ENCODE measurements at places on chromosomes 5 and 9.

DNA sequence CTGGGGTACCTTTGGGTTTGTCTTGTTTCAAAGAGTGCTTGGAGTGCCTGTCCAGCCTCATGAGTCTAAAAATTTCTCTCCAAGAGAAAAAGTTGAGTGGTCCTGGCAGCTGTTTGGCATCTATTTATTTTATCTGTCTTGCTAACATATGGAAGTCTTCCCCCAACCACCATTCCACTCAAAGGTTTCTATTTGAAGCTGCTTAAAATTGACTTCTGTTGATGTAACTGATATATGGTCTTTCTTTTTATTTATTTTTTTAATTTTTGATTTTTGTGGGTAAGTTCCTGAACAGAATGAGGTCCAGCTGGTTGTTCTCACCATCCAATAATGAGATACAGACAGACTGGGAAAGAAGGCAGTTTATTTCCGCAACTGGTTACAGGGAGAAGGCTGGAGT, 178.7 kb upstream of the SGCD start:
- DNase-seq = peak; percentile 79

- peak; percentile 72 for DNase-seq
These were observed 66.0 kb downstream of the HMCN2 start for GRCh38 chr9:130331573-130331972.

- DNase-seq = peak; percentile 24
These were observed 488.5 kb downstream of the NR2F1-AS1 start for GRCh38 chr5:93092349-93093105.

DNA sequence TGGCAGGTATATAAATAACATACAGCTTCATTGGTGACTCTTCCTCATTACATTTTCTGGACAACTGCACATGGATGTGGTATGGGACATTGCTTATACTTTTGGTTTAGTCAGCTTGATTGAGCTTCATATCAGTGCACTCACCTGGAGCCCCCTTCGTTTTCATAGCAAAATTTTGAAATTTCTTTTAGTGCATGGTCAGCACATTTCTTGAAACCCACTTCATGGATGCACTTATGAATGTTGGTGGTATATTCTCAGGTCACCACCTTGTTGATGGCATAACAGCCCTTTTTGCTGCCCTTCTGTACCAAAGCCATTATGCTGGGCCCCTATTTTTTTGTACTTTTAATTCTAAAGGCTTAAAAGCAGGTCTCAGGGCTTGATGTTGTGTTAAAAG, 16.7 kb upstream of the LRRC70 start:
- no peak for DNase-seq

GRCh38 chr5:177140312-177140711, 6.7 kb downstream of the NSD1 start:
- no peak for DNase-seq

DNA sequence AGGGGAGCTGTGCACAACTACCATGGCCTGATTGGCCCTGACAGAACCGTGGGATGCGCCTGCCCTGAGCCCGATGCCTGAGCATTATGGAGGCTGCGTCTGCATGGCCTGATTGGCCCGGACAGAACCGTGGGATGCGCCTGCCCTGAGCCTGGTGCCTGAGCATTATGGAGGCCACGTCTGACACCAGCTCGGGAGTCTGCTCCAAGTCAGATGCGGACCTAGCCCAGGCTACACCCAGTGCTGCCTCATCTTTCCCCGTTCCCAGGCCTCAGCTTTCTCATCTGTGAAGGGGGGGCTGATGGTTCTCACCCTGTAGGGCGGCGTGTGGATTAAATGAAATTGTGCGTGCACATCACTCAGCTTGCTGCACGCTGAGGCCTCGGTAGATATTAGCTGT, 7.3 kb downstream of the CEP72 start:
- no peak for DNase-seq

- peak; percentile 57 for DNase-seq
These were observed 453.2 kb downstream of the CDH18 start for GRCh38 chr5:19534751-19535150.

- peak; percentile 9 for DNase-seq
These were observed 23.3 kb upstream of the UGT3A2 start for GRCh38 chr5:36089989-36090388.

DNA sequence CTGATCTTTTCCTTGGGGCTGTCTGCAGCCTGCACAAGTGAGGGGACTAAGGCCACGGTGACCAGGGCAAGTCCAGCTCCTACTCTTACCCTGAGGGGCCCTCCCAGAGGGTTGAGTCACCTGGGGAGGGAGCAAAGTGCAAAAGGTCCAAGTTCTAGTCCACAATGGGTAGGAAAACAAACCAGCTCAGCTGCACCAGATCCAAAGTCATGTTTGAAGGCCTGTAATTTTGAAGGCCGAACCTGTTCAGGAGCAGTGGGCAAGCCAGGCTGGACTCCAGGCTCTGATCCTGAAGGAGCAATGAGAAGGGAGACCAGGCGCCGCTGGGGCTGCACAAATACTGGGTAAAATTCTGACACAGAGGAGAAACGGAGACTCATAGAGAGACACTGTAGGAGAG, 15.8 kb upstream of the TCF7 start:
- no peak for DNase-seq

DNA sequence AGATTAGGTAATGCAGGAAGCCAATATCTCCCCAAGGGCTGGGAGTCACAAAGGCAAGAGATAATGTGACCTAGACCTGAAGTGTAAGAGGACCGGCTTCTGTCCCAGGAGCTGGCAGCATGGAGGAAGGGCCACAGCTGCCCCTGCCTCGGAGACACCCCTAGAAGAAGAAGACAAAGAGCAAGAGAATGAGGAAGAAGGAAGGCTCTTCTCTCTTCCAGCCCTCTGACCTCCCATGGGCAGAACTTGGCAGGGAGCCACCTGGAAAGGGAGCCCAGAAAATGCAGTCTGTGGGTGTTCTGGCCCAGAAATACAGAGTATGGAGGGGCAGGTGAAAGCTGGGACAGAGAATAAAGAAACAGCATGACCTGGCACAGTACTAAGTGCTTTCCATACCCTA, 151.0 kb downstream of the C5orf15 start:
- no peak for DNase-seq

DNA sequence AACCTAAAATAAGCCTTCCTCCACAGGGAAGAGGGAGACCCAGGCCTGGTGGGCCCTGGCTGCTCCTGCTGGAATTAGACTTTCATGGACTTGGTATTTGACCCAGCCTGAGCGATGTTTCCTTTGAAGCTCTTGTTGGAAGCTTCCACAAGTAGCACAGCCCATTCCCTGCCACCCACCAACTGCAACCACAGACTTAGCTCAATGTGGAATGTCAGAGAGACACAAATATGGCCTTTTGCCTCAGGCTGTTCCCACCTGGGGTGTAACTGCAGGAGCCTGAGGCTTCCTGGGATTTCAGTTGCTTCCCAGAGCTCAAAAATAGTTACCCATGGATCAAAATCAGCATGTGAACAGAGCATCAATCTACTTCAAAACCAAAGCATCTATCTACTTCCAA, 70.3 kb upstream of the LHFPL2 start:
- peak; percentile 45 for DNase-seq

DNA sequence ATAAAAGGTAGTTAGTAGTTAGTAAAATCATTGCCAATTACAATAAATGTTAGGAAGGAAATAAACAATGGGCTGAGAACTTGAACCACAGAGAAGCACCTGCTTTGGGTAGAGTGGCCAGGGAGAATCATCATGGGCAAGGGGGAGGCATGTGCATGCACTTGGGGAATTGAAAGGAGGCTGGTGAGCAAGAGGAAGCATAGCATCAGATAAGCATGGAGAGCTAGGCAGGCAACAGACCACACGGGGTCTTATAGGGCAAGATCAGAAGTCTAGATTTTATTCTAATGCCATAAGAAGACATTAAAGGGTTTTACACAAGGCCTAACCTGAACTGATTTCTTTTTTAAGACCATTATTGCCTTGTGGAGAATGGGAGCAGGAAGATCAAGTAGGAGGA, 93.4 kb downstream of the PIP5K1B start:
- no peak for DNase-seq

GRCh38 chr9:111890334-111890733, 6.3 kb upstream of the UGCG start:
- DNase-seq = no peak

DNA sequence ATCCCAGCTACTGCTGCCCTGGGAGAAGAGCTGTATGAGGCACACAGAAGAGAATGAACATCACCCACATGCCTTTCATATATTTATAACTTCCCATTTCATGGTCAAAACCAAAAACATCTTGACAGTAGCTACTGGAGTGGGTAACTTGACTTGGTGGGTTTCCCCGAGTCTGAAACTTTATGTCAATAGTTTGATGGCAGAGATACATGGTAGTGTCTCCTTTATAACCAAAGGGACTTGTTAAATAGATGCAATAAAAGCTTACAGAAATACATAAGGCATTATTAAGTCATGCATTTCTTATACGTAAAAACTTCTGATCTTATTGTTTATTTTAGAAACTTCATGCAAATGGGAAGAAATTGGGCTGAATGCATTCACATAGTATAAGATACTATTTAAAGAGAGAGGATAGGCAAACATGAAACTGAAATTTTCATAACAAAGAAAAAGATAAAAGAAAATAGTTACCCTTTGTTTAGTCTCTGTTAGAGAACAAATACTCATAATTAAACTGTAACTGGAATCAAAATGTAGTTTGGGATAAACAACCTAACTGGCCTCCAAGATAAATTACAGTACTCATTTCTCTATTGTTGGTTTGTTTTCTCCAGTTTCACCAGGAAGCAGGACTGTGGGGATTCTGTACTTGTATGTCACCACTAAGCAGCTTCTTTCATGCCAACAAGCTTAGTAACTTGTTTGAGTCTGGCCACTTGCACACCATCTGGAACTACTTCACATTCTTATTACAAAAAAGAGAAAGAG, 459.3 kb upstream of the MEF2C start:
- peak; percentile 90 for DNase-seq

DNA sequence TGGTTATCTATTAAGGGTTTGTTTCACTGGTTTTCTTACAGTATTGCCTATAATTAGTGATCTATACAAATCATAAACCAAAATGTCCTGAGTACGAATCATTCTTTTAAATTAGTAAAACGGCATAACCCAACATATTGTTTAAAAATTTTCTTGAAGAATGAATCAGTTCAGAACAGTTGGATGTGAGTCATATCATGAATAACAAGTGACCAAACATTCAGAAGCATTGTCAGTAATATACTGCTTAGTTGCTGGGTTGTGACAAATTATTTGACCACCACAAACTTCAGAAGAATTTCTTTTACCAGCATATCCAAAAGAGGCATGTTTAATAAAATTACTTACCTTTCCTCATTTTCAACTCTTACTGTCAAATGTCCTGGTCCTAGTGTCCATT, 111.2 kb downstream of the UNC13B start:
- peak; percentile 57 for DNase-seq

DNA sequence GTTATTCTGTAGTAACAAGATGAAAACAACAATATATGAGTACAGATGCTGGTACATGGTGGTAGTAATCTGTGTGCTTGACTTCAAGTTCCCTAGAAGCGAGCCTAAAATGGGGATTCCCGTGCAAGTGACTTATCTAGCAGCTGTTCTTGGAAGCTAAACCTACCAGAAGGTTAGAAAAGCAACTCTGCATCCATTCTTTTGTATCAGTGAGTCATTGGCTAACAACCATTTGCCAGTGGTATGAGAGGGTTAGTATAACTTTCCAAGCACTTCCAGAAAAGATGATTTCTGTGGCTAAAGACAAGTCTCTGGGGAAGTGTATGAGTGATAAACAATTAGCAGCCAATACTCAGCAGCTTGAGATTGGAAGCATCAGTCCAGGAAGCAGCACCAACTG, 787.7 kb upstream of the CDH6 start:
- peak; percentile 0 for DNase-seq

DNA sequence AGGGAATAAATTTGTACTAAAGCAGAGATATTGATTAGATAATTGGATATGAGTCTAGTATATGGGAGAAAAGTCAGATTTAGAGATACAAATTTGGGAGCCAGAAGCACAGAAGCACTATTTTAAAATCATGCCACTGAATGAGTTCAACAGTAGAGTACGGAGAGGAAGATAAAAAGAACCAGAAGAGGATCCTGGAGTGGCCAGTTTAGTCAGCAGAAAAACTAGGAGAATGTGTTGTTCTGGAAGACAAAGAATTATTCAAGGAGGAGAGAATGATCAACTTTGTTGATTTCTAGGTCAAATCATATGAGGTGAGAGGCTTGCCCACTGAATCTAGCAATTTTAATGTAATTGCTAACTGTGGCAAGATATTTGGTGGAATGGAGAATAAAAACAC, 67.0 kb downstream of the NIPBL start:
- DNase-seq = no peak

DNA sequence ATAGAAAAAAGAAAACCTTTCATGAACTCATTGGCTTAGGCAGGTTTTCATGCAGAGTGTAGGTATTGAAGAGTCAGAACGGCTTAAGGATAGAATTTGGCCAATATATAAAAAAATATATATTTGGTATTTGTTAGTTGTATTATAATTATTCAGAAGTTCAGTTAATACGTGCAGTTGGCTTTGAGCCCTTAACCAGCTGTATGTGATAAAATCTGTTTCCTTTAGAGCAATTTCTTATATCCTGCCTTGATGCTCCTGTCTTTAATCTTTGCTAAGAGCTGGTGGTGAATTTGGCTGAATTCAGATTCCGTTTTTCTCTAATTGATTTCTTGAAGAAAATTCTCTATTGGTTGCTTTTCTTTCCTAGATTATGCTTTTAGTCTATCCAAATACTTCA, 3.7 kb downstream of the ANXA1 start:
- DNase-seq = no peak

DNA sequence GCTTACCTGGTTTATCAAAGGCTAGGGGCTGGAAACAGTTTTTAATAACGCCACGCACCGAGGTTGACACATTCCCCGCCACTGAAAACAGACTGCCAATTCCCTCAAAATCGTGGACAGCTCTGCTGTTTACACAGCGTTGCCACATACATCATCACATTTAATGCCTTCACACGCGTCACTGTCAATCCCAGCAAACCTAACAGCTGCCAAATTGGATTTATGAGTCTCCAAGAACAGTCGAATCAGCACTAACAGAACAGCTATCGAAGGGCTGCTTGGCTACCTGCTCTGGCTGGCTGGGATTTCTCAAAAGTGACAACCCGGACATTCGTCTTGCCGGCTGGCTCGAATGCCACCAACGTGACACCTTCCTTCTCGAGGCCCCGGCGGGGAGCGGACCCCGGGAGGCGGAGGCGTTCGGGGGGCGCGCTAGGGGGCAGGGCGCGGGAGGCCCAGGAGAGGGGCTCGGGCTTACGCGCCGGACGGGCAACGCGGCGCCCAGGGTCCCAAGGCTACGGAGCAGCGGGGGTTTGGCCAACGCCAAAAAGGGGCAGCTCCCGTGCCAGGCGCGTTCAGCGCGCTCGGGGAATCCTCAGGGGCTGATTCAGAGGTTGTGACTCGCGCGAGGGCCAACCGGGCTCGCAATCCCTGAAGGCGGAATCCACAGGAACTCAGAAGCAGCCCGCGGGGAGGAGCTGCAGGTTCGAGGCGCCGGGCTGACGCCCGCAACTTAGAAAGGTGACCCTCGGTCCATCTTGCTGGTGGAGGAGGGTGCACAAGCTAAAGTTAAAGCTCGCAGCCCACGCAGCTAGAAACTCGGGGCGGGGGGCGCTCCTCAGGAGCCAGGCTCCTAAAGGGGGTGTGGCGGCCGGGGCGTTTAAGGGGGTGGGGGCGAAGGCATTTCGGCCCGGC, 1.2 kb downstream of the CDC14B start:
- peak; percentile 31 for DNase-seq
